ENCODE measurements at places on chromosomes 2 and 18. TPM values are rescaled to one million over a fixed set of nuclear protein-coding genes. Genes with fewer than 3 reads are reported as not detected.

The FAM110C gene
- 9.9 TPM for polyA plus RNA-seq

The ATP6V1B1 gene
- 4.2 TPM for polyA plus RNA-seq

The LRRTM1 gene
- polyA plus RNA-seq: 0.12 TPM

The CGREF1 gene
- polyA plus RNA-seq: 12.7 TPM

The ARHGAP25 gene
- 13.4 TPM for polyA plus RNA-seq

The RPRM gene
- 0.07 TPM for polyA plus RNA-seq

The ORMDL1 gene
- polyA plus RNA-seq: 30.3 TPM

The YPEL5 gene
- polyA plus RNA-seq: 87.5 TPM

The OR6B2 gene
- not detected for polyA plus RNA-seq

The ANKRD53 gene
- 8.9 TPM for polyA plus RNA-seq

The TDRD15 gene
- polyA plus RNA-seq: not detected

The NOL4 gene
- polyA plus RNA-seq: not detected

The CD8B gene
- 2.2 TPM for polyA plus RNA-seq

The STAT4 gene
- 0.90 TPM for polyA plus RNA-seq

The SERPINB4 gene
- not detected for polyA plus RNA-seq

The PJVK gene
- polyA plus RNA-seq: 2.4 TPM

The TUBB8B gene
- polyA plus RNA-seq: 0.15 TPM

The RRM2 gene
- polyA plus RNA-seq: 0.83 TPM

The ANKRD29 gene
- 9.9 TPM for polyA plus RNA-seq

Data from adipose tissue (tissue), 3 donors.